ENCODE measurements at places on chromosomes 1 and 21.
A peak's percentile ranks its signal among the peaks of the same experiment; 100 is the strongest.

- no peak for DNase-seq
Measured at GRCh38 chr1:40199126-40199525, 37.9 kb downstream of the RLF start.

DNA sequence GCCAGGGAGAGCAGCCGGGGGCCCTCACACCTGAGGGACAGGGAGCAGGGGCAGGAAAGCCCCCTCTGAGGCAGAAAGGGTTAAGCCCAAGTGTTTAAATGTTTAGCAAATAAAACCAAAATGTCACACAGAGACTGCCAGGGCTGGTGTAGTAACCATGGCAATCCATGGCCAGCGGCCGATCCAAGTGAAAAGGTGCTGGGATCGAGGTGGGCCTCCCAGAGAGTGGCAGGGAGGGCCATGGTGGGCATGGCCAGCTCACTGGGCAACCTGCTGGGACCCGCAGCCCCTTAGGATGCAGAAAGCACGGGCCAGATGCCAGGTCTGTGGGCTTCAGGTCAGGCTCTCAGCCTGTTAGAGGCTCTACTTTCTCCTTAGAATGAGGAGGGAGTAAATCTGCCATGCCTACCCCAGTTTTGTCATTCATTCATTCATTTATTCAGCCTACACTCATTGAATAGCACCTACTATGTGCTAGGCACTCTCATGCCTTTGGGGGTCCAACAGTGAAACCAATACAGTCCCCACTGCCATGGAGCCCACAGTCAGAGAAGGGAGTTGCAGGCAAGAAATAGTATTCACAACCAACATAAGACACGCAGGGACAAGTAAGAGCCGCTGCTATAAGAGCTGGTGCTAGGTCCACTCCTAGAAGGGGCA lies 56.1 kb downstream of the KCNN3 start:
- no peak for DNase-seq

GRCh38 chr1:88104236-88104635 lies 579.8 kb upstream of the PKN2 start:
- no peak for DNase-seq

DNA sequence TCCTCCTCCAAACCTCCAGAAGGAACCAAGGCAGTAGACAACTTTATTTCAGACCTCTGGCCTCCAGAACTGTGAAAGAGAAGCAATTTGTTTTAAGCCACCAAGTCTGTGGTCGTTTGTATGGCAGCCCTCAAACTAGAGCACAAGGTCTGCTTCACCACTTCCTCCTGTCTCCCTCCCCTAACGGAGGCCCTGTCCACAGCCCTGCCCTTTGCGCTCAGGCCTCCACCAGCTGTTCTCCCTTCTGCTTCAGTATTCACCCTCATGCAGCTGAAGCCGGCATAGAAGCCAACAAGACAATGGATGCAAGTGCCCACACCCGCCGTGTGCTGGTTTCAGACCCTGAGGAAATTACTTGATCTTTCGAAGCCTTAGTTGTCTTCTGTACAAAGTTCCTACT lies 364.1 kb downstream of the HHAT start:
- no peak for DNase-seq

- peak; percentile 34 for DNase-seq
Measured at GRCh38 chr1:15618077-15618654, 908 bp downstream of the DDI2 start.

DNA sequence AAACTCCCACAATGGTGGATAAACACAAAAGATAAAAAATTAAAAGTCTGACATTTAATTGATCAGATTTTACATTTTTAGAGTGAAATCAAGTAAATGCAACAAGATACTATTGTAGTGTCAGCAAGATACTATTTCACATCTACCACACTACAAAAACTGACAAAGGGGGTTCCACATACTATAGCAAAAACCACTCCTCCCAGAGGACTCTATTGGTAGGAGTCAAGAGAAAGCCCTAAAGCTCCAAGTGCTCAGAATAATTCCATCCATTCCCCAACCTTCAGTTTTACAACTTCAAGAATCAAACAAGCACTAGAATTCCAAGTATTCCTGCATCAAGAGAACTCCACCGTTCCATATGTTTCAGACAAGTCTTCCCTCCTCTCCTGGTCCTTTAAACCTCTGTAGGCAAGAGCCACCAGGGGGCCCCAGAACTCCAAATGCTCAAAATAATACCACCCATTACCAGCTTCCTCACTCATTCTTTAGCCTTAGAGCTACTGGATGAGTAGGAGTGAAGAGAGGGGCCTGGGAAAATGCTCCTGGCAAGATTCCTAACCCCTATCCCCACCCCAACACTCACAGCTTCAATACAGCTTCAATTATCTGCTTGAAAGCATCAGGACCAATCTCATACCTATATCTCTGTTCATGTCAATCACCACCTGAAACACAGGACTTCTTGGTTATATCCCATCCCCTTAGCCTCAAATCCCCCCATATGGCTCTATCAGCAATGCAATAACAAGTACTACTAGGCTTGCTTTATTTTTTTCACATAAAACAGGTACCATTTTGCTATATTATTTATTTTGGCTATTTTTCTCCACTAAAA lies 9.9 kb downstream of the TOR1AIP2 start:
- peak; percentile 47 for DNase-seq

DNA sequence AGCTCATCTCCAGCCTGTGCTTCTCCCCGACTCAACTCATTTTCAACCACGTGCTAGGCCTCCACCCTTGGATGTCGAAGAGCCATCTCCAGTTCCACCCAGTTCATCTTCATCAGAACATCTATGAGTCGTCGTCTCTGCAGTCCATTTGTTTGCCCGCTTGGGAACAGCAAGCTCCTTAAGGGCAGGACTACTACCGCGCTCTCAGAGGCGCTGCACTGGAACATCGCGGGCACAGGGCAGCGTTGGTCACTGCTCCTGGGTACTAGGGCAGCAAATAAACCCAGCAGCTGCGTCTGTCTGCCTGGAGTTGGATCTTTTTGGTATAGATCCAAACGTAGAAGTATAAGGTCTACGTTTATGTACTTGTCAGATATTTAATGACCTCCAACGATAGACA lies 478 bp upstream of the PRDM2 start:
- peak; percentile 30 for DNase-seq

DNA sequence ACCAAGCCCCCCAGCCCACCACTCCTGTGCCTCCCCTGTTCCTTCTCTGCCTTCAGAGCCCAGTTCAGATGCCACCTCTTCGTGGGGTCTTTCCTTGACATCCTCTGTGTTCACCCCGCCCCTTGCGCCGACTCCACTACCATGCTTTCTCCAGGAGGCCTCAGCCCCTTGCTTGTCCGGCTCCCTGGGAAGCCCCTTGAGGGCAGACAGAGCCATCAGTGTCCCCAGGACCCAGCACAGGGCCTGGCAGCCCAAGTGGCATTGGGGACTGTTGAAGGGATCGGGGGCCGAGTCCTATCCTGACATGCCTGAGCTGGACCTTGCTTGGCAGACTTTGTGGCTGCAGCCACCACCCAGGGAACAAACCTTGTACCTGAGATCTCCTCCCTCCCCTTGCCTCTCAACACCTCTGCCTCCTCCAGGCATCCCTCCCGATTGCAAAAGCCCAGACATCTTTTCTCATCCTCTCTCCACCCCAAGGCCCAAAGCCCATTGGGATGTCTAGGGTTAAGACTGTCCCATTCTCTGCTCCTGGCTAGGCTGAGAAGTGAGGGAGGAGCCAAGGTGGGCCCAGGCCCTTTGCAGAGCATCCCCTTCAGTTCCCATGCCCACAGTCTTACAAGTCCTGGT lies 3.4 kb downstream of the CLDN19 start:
- DNase-seq: no peak

- DNase-seq: no peak
Measured at GRCh38 chr1:231983588-231984193, 357.1 kb downstream of the DISC1 start.

- no peak for DNase-seq
Measured at GRCh38 chr1:15948091-15948591, 27.8 kb downstream of the ZBTB17 start.

- DNase-seq: no peak
Measured at GRCh38 chr1:30103708-30104411, 619.5 kb downstream of the MATN1 start.

GRCh38 chr1:246099570-246099969 lies 407.5 kb downstream of the SMYD3 start:
- no peak for DNase-seq

DNA sequence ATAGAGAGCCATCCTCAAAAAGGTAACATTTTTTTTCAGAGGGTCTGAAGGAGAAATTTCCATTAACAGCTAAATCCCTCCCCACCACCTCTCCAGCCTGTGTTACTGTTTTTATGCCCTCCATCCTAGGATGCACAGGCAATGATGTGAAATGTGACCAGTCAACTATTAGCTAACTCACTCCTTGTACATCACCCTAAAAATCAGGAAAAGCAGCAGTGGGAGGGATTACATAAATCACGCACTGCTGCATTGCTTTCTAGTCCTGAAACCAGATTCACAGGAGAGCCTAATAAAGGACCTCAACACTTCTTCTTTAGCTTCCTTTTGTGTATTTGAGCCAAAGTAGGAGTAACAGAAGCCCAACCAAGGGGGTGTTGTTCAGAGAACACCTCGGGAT lies 66.3 kb downstream of the LMO4 start:
- no peak for DNase-seq

DNA sequence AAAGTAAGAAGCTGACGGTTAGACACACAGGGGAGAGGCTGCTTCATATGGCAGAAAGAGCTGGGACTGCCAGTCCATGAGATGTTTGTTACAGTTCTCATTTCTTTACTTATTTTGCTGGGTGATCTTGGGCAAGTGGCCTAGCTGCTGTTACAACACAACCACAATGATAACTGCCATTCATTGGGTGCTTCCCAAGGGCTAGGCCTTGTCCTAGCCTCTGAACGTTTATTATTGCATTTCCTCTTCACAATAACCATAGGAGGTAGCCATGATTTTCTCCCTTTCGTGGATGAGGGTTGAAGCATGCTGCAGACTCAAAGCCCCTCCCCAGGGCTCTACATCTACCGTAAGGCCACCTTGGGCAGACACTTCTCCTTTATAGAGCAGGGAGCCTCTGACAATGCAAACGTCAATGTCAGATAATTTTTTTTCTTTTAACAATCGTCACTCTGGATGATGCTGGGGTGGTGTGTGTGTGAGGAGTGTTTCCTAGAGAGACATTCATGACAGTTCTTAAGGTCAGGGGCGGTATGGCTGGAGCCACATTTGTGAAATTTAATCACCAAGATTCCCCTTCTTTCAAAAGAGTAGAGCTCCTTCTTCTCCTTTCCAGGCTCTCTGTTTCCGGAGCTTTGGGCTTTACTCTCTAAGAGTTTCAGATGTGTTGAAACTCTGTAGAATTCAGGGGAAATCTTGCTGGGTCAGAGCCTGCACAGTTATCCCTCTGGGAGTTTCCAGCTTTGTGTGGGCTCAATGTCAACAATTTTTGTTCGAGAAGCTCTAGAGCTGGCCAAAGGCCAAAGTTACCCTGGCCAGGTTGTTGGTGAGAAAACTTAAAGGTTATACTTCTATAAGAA lies 138.5 kb upstream of the SGIP1 start:
- no peak for DNase-seq

DNA sequence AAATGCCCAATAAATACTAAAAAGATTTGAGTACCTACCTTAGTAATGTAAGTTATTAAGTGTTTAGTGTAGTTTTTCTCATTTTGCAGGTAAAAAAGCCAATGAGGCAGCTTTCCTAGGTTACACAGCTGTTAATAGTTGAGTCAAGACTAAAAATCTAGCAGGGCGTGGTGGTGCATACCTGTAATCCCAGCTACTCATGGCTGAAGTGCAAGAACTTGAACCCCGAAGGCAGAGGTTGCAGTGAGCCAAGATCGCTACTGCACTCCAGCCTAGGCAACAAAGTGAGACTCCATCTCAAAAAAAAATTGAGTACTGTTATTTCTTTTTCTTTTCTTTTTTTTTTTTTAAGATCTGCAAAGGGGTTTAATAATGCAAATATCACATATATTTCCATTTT lies 7.7 kb downstream of the YBX1 start:
- DNase-seq: no peak

All from colonic mucosa (tissue), 4 donors.